ENCODE measurements at places on chromosomes 7 and 10.

DNA sequence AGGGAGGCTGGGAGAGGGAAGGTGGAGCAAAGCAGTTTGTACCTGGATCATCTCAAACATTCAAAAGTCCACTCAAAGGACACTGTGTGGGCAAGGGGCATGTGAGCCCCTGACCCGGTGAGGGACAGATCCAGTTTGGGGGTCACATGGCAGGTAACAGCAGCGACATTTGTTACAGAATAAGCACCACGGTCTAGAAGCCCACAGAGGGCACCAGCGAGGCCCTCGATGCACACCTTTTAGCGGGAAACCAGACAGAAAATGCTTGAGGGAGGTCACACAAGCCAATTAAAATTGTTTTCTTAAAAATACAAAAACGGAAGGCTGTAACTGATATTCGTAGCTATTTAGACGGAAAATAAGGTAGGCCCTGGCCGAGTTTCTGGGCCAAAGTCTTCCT, 144.4 kb downstream of the ZMYND11 start:
- no peak for DNase-seq

DNA sequence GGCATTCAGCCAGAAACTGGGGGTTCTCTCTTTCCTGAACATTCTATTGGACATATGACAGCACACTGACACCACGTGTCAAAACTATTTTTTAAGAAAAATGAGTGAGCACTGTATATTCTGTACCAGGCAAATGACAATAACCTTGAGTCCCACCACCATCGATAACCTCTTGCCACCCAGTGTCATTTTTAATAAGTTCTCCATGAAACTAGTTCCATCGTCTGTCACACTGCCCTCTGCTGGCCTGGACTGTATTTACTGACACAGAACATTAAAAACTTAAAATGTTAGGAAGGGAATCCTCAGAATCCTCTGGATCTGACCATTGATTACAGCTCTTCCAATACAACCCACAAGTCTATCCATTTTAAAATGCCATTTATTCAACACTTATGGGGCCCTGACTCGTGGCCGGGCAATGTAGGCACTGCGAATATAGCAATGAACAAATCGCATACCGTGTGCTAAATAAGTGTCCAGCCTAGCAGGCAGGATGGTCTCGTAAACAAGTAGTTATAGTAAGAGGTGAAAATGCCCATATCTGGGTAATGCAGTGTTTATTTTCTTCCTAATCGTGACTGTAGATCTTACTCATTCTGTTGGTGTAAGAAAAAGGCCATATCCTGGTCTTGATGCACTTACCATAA, 35.9 kb upstream of the CACNB2 start:
- DNase-seq, result peak; percentile 36

DNA sequence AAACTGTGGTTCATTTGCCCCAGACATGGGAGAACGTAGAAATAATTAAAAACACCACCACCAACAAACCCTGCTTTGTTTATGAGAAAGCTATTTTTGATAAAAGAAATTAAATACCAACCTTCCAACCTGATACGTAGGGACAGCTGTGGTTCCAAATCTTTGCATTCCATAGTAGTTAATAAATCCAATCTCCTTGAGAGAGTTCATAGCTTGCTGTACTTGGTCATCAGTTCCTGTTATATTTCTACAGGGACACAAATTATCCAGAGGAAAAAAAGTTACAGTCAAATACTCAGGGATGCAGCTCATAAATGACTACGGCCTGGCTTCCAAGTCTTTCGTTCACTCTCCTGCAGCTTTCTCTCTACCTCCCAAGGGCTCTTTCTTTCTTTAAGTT, 41.1 kb downstream of the PUS7 start:
- DNase-seq, result no peak

GRCh38 chr7:56686276-56686859, 445.9 kb downstream of the ZNF479 start:
- DNase-seq, result no peak

GRCh38 chr10:44053391-44053790, 331.5 kb downstream of the CXCL12 start:
- no peak for DNase-seq

DNA sequence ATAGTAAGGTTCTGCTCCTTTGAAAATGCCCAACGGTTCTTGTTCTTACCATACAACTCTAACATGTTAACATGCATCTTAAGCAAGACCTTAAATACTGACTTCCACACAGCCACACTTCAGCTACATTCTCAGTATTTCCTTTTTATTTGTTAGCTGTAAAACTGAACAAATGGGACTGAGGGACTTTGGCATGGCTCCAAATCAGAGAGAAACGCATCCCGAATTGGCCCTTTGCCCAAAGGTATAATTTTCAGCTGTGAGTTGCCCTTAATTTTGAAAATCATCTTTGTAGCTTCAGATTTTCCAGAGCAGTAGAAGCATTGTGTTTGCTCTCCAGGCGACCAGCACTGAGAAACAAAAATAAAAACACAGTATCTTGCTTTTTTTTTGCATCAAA, 56.4 kb downstream of the NEUROD6 start:
- no peak for DNase-seq

- no peak for DNase-seq
Measured at GRCh38 chr10:52682766-52683165, 89.8 kb downstream of the MBL2 start.

DNA sequence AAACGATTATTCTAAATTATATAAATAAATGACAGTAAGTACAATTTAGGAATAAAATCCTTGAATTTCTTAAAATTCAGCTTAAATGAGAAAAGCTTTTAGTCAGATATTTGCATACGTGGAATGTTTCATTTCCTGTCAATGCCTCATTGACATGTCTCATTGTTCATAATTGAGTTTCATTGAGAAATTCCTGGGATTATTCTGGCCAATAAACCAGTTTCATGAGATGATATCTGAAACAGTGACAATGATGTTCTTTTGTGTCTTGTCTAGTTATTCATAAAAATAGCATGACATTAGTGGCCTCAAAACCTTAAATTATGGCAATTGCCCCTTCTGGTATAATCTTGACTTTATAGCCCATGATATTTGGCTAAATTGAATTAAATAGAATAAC, 95.8 kb downstream of the DKK1 start:
- no peak for DNase-seq

DNA sequence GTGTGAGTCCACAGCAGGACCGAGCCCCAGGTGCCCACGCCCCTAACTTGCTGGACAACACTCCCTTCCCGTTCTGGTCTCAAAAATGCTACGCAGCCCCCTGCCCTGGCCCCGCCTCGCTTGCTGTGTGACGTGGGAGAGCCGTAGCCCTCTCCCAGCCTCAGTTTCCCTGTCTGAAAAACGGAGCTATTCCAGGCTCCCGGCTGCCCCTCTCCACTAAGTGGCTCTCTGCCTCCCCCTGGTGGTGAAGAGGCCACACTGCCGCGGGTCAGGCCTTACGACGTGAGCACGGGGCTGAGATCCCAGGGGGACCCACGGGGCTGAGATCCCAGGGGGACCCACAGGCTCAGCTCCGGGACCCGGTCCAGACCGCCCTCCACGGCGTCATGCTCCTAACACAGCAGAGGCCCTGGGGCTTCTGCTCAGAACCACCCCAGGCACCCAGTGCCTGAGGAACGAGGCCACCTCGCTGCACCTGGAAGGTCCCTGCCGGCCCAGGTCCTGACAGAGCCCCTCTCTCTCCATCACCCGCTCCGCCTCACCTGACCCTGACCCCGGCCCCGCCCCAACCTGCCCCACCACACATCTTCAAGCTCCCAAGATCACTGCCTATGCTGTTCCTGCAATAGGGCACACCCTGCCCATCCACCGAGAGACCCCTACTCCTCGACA, 26.7 kb downstream of the MICALL2 start:
- no peak for DNase-seq

DNA sequence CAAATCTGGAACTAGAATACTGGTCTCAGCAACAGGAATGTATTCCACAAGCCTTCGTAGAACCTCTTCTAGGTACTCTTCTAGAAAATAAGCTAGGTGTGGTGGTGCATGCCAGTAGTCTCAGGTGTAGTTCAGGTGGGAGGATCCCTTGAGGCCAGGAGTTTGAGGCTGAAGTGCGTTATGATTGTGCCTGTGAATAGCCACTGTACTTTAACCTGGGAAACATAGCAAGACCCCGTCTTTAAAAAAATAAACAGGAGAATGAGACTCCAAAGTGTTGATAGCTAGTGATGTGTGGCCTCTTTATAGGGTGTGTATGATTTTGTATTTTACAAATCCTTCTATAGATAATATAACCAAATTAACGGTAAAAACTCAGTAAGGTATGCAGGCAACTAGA, 1.5 kb upstream of the ZNF775 start:
- no peak for DNase-seq

DNA sequence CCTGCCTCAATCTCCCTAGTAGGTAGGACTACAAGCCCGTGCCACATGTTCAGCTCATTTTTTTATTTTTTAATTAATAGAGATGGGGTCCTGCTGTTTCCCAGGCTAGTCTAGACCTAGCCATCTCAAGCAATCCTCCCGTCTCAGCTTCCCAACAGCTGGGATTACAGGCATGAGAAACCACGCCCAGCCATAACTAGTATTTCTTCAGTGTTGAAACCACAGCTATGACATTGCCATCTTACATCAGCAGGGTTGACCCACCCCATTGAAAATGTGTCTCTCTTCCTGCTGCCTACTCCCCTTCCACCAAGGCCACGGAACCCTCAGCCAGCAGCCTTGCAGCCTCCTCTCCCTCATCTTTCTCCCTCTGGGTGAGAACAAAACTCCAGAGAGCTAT, 62.1 kb upstream of the ZNF746 start:
- DNase-seq, result peak; percentile 86

GRCh38 chr7:48868916-48869315, 55.4 kb upstream of the CDC14C start:
- DNase-seq, result no peak

DNA sequence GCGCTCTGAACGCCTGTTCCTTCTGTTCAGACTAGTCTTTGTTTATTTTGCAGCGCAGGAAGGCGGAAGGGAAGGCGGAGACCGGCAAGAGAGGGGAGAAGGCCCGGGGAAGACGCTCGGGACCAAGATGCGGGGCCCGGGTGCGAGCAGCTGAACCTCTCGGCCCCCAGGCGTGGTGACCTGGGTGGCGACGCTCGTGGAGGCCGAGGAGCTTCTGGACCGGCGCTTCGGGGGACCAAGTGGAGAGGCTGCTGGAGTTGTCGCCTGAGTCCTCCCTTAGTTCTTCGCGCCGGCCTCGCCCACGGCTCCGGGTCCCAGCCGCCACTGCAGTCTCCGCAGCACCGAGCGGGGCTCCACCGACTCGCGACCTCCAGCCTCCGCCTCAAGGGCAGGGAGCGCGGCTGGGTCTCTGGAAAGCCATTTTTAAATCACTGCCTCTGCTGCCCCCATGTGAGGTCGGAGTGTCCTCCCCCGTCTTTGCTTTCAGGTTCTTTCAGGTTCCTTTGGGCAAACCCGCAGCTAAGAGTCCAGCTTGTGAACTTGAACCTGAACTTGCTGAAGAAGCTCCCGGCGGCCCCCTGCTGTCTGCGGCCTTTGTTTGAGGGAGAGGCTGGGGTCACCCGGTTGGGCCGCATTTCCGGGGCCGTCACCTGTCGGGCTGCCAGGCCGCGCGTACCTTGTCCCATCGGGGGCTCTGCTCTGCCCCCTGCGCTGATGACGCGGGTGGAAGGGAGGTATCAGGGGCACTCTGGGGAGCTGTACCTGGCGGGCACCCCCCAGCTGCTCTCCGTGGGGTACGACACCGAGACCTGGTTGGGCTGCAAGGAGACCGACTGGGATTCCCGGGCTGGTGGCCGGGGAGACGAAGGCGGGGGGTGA, 136.0 kb downstream of the KIF20B start:
- peak; percentile 47 for DNase-seq

GRCh38 chr7:72441791-72442190, 29.7 kb upstream of the CALN1 start:
- no peak for DNase-seq

DNA sequence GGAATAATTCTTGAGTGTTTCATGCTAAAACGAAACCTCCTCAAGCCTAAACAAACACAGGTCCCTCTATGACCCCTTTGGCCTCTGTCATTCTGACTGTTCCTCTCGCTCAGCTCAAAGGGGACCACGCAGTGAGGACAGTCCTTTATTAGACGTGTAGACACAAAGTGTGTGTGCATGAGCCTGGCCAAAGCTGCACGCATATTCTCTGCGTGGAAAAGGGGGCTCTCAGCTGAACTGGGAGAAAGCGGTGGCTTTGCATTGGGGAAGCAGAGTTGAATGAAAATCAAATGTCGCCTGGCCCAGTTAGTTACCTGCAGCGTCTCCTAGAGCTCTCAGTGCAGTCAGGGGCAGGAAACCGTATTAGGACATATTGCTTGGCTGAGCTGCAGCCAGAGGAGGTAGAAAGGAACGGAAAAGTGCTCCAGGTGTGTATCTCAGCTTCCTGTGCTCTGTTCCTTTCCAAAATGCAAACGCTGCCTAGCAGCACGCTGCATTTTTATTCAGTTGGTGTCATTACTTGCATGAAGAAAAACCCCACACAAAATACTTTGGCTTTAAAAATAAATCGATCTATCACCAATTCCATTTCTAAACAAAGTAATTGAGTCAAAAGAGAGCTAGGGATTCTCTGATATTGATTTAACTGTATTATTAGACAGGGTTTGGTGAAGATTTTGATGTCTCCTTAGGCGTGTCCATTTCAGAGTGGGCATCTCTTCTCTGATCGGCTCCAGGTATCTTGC, 4.9 kb downstream of the GATA3 start:
- no peak for DNase-seq

GRCh38 chr10:47111329-47111862, 188.6 kb upstream of the GDF10 start:
- DNase-seq, result no peak

DNA sequence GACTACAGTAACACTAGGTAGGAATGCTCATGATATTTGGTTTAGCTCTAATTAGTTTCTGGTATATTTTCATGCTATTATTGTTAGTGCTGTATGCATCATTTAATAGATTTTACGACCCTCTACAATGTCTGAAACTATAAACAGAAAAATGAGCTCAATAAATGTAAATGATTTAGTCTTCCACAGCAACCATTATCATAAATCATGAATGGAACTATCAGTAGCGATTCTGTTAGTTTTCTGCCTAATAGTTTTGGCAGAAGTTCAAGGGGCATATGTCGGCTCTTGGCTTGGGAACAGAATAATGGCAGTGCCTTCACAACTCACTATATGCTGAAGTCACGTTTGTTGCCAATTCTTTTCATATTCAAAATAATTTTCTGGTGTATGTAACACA, 494.8 kb downstream of the PARD3 start:
- DNase-seq, result no peak

- no peak for DNase-seq
Measured at GRCh38 chr7:111324228-111324627, 233.3 kb downstream of the LRRN3 start.

DNA sequence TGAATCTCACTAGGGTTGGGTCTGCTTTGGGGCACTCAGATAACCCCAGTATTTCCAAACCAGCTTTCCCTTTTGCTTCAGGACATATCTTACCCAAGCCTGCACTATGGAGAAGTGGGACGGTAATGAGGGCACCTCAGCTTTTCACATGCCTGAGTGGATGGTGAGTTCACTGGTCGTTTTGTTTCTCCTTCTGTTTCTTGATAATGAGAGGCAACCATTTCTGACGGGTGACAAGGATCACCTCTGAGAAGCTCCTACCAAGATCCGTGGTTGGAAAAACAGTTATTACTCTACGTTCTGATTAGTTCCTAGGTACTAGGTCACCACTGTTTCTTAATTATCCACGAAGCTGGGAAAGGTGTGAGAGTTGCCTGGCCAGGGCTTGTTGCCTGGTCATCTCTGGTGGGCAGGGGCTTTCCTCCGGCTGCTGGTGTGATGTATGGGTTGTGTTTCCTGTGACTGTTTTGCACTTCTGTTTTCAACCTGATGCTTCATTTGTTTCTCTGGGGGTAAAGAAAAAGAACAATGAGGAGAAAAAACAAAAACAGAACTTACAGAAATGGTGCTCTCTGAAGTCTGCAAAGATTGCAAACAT, 65.7 kb upstream of the STRIP2 start:
- DNase-seq, result no peak
